GM23248 (cell line): ENCODE measurements at places on chromosomes 2 and 18.

GRCh38 chr2:236776695-236777251, 207.1 kb downstream of the ACKR3 start:
- peak; percentile 87 for DNase-seq

GRCh38 chr2:6863792-6864191, 1.9 kb downstream of the CMPK2 start:
- peak; percentile 3 for DNase-seq

- no peak for DNase-seq
These were observed 311.6 kb upstream of the NRP2 start for GRCh38 chr2:205370726-205371125.

- DNase-seq, result no peak
These were observed 146.4 kb downstream of the MBD5 start for GRCh38 chr2:148167241-148167766.

DNA sequence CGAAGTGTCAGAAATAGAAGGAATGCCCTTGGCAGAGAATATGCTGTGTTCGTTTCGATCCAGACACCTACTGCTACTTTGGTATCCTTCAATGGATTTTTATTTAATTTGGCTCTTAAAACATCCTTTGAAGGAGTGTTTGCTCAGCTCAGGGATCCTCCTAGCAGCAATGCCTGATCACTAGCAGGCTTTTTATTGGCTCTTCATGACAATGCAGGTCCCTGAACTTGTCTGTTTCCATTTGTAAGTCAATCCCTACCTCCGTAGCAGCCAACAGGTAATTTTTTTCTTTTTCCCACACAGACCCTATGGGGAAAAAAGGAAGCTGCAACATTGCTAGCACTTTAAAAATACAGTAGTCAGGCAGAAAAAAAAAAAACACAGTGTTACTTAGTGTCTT, 366.2 kb upstream of the LRRTM1 start:
- DNase-seq, result no peak

DNA sequence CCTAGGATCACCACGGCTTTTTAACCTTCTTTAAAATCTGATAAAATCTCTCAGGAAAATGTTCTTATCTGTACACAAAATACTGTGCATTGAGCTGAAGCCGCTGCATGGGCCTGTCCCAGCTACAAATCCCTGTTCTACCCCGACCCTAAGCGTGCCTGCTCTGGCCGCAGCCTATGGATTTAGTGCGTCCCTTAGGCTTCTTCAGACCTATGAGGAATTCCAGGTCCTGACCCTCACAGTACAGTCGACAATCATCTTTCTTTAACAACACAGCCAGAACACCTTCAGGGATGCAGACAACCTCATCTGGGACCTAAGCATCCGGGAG, 477 bp upstream of the WDCP start:
- no peak for DNase-seq

GRCh38 chr2:24362253-24362652, 1.9 kb upstream of the ITSN2 start:
- no peak for DNase-seq

- peak; percentile 74 for DNase-seq
These were observed 67.9 kb upstream of the RAPGEF4 start for GRCh38 chr2:172667581-172668325.

DNA sequence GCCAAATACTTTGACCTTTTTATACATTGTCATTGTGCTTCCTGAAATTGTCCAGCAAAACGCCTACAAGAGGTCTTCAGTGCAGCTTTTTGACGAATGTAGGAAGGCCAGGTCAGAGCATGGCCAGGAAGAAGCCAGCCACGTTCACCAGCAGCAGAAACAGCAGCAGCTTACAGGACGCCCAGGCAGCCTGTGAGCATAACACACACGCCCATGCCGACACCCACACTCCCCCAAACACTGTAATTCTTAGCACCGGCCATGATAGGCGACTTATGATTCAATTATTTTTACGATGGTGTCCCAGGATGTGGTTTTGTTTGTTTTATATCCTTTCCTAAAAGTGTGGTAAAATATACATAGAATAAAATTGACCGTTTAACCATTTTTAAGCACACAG, 249.1 kb upstream of the SALL3 start:
- DNase-seq, result no peak

DNA sequence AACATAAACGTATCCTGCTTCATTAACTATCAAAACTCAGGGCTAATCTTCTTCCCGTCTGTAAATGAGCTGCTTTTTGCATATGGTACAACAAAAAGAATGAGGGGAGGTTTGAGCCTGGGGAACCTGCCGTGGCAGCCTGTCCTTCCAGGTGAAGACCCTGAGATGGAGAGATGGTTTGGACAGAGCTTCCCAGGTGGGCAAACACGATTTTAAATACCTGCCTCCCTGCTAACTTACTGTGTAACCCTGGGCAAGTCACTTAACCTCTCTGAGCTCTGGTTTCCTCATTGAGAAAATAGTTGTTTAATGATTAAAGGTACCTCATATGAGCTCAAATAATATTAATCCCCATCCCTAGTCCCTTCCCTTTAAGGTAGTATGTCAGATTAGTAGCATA, 9.0 kb downstream of the EMX1 start:
- DNase-seq, result no peak
